ENCODE measurements at places on chromosomes 1 and 21.

GRCh38 chr1:62285984-62286785 is 33.0 kb downstream of the KANK4 start:
- DNase-seq = no peak

GRCh38 chr1:55287723-55288122 is 72.6 kb upstream of the USP24 start:
- DNase-seq = no peak

DNA sequence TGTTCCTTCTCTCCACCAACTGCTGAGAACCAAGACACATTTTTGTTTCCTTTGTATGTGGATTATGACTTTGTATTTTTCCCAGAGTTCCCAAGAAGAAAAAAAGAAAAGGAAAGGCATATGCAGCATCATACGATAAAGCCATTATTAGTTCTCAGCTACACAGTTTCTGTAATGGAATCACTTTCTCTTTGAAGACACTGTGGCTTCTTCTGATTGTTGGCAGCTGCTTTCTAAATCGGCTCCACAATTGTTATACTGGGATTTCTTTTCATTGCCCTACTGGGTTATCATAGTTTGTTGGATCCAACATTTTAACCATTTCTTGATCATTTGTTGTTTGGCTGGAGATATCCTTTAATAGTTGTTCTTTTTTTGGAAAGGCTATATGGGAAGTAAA is 89.5 kb upstream of the HIVEP3 start:
- DNase-seq = no peak

DNA sequence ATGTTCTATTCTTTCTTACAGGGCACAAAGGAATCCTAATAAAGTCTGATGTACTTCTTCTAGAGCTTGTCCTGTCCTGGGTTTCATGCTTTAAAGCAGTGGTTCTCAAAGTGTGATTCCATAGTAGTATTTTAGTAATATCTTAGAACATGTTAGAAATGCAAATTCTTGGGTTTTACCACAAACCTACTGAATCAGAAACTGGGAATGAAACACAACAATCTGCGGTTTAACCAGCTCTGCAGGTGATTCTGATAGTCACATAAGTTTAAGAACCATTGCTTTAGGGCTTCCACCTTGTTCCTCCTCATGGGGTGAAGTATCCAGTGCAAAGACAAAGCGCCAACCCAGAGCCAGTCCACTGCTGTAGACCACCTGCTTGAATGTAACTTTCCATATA is 41.1 kb downstream of the NGF start:
- DNase-seq = no peak

Measured in activated CD4-positive, CD25-positive, alpha-beta regulatory T cell treated with anti-CD3 and anti-CD28 coated beads, Interleukin-2, amount 50 U/mL, for 16 hours (primary cell).